ENCODE measurements at places on chromosomes 5 and 9.

DNA sequence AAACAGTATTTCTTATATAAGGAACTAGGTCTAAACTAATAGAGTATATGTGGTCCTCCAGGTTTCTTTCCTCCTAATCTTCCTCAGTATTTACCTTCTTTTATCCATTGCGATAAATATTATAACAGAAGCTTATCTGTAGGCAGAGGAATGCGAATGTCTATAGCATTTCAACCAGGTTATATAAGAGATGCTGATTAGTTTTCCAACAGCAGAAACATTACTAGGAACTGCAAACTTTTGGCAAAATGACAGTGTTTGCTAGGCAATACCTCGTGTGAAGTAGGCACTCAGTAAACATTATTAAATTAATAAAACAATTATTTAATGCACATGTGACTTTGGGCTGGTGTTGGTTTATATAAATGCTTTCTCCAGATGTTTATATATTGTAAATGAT lies 206.5 kb downstream of the GABRB2 start:
- DNase-seq = no peak

GRCh38 chr5:66701244-66701643 lies 105.1 kb downstream of the MAST4 start:
- no peak for DNase-seq

- no peak for DNase-seq
Measured at GRCh38 chr9:2567922-2568321, 53.7 kb upstream of the VLDLR start.

DNA sequence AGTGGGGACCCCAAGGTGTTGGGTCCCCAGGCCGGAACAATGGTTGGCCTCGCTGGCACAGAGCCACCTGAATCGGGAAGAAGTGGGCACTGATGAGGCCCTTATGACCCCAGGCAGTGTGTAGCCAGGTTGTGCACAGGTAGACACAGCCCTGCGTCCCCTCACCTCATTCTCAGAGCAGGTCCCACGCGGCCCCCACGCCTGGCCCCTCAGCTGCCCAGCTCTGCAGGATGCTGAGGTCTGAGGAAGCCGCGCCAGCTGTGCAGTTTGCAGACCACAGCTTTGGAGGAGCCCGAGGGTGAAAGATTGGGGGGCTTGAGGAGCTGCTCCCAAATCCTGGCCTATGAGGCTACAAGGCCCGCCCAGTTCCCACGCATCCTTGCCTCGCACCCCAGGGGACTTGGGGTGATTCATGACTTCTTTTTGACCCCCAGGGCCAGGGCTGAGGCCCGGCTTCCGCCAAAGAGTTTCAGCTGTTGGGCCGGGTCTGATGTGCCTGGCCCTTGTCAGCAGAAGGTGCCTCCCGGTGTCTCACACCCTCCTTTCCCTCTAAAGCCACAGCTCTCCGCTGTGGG lies 87.8 kb upstream of the PHYKPL start:
- no peak for DNase-seq

- DNase-seq = no peak
Measured at GRCh38 chr5:151598984-151599383, 7.9 kb upstream of the FAT2 start.

DNA sequence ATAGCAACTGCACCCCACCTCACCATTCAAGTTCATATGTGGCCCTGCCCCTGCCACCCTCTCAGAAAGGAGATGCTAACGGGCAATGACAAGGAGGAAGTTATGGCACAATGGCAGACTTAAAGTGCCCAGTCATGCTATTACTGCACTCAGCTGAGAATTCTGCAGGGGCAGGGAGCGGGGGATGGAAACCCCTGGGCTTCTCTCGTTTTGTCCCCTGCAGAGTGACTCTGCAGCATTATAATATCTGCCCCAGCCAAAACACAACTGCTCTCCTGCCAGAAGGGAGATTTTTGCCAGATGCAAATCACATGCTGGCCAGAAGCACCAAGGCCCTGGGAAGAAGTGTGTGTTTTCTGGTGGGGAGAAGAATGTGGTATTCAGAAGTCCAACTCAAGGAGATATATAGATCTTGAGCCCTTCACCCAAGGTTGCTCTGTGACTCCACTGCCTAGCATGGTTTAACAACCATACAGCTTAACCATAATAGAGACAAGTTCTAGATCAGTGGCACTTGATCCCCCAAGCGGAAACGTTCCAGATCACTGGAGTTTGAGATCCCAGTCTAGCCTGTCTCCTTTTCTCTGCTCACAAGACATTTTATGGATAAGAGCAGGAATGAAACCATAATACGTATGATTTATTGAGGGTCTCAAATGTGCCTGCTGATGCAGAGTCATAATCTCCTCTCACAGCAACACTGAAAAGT lies 207.0 kb upstream of the MAP3K1 start:
- DNase-seq = no peak

- peak; percentile 83 for DNase-seq
Measured at GRCh38 chr9:109640580-109641371, 139.2 kb upstream of the PALM2AKAP2 start.

DNA sequence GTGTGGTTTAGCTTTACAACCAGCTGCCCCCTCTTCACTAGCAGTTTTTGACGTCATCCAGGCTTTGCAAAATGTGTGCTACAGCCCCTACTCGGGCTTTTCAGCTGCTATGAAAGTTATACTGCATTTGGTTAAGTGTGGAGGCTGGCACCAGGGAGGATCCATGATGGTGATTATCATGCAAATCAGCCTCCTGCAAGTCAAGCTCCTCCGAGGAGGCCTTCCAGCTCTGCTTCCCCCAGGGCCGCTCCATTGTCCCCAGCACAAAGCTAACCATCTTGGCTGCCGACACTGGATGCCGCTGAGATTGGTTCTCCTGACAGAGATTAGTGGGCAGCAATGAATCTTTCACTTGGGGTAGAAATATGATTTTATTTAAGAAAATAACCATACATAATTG lies 159.6 kb downstream of the NR2F1-AS1 start:
- DNase-seq = peak; percentile 78

DNA sequence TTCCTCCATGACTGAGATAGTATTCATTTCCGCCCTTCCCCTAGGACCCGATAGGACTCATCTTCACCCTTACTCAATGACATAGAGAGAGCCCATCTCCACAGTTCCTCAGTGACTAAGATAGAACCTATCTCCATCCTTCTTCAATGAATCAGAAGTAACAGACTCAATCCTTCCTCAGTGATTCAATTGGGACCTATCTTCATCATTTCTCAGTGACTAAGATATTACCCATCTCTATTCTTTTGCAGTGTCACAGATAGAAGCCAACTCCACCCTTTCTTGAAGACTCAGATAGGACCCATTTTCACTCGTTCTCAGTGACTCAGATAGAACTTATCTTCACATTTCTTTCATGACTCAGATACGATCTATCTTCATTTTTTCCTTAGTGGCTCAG lies 164.6 kb downstream of the FBXO4 start:
- DNase-seq = no peak

- no peak for DNase-seq
Measured at GRCh38 chr9:92510747-92511146, 25.0 kb downstream of the ECM2 start.

- DNase-seq = no peak
Measured at GRCh38 chr9:110809038-110809595, 140.5 kb downstream of the MUSK start.

- no peak for DNase-seq
Measured at GRCh38 chr9:29282121-29282520, 1708.8 kb upstream of the C9orf72 start.

GRCh38 chr5:125215593-125215992 lies 469.2 kb upstream of the ZNF608 start:
- no peak for DNase-seq

GRCh38 chr5:68126886-68127285 lies 88.7 kb upstream of the PIK3R1 start:
- no peak for DNase-seq

DNA sequence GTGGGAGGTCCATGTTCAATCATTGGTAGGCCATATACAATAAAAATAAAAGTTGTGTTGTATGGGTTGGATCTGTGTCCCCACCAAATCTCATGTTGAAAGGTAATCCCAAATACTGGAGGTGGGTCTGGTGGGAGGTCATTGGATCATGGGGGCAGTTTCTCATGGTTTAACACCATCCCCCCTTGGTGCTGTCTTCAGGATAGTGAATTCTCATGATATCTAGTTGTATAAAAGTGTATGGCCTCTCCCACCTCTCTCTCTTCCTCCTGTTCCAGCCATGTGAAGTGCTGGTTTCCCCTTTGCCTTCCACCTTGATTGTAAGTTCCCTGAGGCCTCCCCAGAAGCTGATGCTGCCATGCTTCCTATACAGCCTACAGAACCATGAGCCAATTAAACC lies 15.1 kb downstream of the SPATA9 start:
- no peak for DNase-seq

GRCh38 chr5:128241051-128241695 lies 157.6 kb downstream of the SLC12A2 start:
- DNase-seq = no peak

DNA sequence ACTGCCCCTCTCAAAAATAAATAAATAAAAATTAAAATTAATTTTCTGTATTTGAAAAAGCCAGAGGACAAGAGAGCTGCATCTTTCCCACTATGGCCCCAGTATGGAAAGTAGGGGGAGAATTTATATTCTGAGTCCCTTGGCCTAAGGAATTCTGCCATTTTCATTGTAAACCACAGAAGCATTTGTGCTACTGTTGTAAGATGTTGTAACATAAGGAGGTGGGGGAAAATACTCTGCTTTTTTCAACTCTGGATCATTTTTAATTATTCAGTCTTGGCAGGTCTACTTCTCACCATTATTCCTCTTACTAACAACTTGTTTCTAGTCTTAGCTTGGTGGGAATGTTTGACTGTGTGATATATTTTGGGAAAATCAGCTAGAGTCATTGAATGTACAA lies 52.3 kb upstream of the APC start:
- DNase-seq = no peak

- no peak for DNase-seq
Measured at GRCh38 chr9:126393876-126394275, 67.2 kb downstream of the MVB12B start.

- peak; percentile 92 for DNase-seq
Measured at GRCh38 chr9:121650217-121651007, 1.0 kb upstream of the DAB2IP start.

DNA sequence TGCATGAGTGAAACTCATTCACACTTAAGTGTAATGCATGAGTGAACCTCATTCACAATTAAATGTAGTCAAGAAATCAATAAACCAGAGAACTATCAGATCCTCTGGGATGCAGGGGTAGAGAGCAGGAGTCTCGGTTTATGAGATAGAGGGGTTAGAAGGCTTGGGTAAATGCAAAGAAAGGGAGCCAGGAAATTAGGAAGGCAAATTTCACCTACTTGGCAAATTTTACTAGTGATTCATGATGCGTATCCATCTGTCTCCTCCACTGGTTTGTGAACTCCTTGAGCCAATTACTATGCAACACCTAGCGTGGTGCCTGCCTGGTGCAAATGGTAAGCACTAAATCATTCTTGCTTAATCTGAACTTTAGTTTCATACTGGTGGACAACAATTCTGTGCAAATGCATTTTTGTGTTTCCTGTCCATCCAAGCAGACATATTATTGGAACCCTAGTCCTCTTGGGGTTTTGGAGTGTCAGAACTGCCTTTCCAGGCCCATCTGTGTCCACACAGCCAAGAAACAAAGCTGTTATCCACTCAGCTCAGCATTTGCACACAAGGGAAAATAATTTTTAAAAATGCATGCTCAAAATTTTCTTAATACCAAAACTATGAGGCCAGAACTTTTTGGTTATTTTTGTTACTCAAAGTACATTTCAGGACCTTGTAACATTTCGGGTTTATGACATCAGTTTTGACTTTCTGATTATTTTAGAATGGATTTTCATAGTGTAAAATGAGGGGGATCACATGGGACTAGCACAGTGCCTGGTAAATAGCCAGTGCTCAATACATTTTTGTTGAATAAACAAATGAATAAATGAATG lies 5.2 kb downstream of the HAPLN1 start:
- no peak for DNase-seq

DNA sequence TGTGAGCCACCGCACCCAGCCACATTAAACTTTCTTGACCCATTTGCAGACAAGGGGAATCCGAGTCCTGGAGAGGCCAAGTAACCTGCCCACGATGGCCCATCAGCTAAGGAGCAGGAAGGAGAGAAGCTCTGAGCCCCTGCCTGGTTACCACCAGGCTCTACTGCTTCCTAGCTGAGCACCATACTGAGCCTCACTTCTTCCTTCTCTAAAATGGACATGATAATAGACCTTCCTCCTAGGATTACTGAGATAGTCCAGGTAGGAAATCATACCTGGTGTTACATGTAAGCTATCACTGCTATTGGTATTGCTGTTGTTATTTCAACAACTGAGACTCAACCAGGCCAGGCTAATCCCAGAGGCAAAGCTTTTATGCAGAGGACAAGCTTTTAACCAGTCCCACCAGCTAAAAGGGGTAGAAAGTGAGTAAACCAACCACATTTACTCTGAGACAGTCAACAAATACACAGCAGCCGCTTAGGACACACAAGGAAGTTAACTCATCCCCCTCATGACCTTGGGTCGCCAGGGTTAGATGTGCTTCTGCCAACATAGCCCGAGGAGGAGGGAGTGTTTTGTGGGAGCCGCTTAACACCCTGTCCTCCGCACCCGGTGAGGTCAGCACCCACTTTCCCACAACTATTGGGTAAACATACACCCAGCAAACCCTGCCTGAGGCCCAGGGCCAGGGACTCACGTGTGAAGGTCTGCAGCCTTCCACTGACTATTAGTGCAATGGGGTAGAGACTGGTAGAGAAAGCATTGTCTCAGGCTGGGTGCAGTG lies 20.6 kb upstream of the PTGES start:
- DNase-seq = no peak

- no peak for DNase-seq
Measured at GRCh38 chr5:147754372-147755122, 28.0 kb downstream of the JAKMIP2 start.

GRCh38 chr5:67792891-67793290 lies 422.7 kb upstream of the PIK3R1 start:
- DNase-seq = no peak

DNA sequence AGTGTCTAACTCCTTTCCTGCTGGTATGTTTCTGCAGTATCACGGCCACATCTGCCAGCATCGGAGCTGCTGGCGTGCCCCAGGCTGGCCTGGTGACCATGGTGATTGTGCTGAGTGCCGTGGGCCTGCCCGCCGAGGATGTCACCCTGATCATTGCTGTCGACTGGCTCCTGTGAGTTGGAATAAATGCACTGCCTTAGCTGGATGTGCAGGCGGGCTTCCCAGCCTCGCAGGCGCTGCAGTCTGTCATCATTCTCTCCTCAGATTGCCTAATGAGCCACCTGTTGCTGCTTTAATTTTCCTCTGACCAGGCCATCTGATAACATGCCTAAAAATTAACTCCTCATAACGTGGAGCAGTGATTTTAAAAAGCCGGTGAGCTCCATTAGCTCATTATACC lies 79.1 kb upstream of the PLPP6 start:
- DNase-seq = no peak

- DNase-seq = peak; percentile 74
Measured at GRCh38 chr5:54518146-54518817, 723 bp downstream of the SNX18 start.

GRCh38 chr9:94720846-94721549 lies 5.5 kb upstream of the AOPEP start:
- no peak for DNase-seq

DNA sequence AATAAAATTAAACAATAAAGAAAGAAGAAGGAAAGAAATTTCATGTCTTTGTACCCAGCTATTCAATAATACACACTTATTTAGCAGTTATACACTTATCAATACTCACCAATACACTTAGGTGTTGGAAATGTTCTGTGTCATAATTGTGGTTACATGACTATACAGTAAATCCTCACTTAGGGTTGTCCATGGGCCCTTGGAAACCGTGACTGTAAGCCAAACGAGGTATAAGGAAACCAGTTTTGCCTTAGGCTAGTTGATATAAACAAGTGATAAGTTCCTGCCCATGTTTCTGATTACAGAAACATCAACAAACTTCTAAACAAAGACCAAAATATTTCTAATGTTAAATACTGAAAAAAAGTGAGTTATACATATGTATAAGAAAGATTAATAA lies 10.0 kb upstream of the SLCO4C1 start:
- no peak for DNase-seq

All from ecto neural progenitor cell (in vitro differentiated cells).